ENCODE measurements at places on chromosomes 7 and 10.

DNA sequence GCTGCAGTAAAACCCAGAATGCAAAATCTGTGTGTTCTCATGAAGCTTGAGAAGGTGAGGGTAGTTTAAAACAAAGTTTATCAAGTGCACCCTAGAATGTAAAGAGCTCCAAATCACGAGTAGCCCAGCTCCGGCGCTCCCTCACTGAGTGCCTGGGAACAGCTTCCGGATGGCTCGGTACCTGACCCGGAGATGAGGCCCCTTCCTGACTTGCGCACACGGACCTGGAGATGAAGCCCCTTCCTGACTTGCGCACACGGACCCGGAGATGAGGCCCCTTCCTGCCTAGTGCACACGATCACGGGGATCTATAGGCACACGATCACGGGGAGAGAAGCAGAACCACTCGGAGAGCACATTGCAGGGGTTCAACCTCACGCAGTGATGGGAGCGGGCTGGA, 322.1 kb upstream of the RNF32 start:
- no peak for ATAC-seq

GRCh38 chr7:44678471-44679179, 70.0 kb upstream of the ZMIZ2 start:
- peak; percentile 85 for ATAC-seq

GRCh38 chr10:46555366-46555712, 1.1 kb downstream of the GPRIN2 start:
- no peak for ATAC-seq

- no peak for ATAC-seq
These were observed 93.7 kb upstream of the HECTD2 start for GRCh38 chr10:91316486-91316885.

DNA sequence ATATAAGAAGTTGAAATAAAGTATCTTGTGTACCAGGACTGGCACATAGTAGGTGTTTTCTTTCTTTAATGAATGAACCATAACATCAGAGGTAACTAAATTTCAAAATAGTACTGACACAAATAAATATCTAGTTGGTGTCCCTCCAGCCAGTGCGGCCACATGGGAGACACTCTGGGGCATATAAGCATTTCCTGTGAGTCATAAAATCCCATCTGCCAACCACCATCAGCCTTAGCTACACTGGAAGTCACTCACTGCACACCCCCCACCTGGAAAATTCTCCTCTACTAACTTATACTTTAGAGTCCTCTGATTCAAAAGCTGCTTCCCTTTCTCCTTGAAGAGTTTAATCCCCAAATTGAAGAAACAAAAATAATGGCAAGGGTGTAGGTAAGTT, 32.5 kb downstream of the DYDC1 start:
- no peak for ATAC-seq

- ATAC-seq = no peak
These were observed 1.3 kb upstream of the CUEDC2 start for GRCh38 chr10:102433619-102434046.

DNA sequence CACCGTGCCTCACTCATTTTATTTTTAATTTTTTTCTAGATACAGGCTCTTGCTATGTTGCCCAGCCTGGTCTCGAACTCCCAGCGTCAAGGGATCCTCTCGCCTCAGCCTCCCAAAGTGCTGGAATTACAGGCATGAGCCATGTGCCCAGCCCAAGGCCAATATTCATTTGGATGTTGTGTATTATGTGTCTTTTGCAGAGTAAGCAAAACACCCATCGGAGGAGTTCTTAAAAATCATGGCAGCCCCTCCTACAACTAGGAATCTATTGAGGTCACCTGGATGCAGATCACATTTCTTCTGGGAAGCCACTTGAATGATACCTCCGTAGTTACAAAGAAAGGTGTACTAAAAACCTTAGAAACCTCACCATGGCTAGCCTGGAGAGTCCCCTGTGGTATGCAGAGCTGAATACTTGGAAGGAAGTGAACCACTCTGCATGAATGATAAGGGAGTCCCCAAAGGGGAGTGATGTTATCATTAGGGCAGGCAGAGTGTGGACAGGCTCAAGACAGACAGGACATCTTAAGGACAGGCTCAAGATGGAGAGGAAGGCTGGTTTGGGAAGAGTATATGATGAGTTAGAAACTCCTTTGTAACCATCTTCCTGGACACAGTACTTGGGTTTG, 185.7 kb downstream of the TAX1BP1 start:
- ATAC-seq = no peak

DNA sequence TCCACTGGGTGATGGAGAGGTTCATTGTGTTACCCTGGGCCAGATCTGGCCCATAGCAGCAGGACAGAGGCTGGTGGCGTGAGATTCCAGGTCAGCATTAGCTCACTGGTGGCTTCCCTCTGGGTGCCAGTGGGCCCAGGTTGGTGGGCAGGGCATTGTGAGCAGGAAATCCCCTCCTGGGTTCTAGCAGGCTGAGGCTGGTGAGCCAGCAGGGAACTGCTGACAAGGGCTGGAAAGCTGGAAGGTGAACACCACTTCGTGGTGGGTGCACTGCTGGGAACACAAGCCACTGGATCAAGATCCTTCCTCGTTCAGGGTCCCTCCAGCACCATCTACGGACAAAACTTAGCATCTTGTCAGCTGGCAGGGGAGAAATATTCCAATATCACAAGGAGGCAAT, 259.2 kb upstream of the FZD1 start:
- ATAC-seq = no peak

- peak; percentile 52 for ATAC-seq
These were observed 30.1 kb downstream of the TNS3 start for GRCh38 chr7:47551668-47552440.

DNA sequence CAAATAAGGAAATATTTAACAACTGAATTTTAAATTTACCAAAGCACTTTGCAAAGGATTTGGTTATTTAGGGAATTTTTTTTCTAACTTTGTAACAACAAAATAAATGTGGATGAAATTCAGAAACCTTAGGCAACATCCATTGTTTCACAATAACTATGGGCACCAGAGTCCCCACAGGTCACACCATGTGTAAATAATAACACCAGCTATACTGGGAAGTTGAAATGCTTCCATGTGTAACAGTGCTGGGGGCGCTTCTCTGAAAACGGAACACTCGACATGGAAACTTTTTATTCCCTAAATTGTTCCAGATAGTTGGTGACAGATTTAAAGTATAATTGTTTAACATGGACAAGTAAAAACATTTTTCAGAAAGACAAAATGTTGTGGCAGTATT, 818.6 kb downstream of the TNS3 start:
- ATAC-seq = no peak

- peak; percentile 100 for ATAC-seq
These were observed 29.8 kb downstream of the PLAU start for GRCh38 chr10:73940634-73941221.

DNA sequence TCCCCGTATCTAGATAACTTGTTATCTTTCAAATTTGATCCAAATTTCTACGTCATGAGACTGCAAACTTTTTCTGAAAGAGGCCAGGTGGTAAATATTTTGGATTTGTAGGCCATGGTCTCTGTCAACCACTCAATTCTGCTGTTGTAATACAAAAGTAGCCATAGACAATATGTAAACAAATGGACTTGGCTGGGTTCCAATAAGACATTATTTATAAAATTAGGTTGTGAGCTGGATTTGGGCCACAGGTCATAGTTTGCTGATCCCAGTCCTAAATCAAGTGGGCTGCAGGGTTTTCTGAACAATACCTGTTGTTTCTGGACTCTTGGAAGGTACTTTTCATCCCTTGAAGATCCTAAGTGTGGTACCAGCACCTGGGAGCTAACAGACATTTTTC, 1178.0 kb downstream of the SORCS1 start:
- no peak for ATAC-seq

DNA sequence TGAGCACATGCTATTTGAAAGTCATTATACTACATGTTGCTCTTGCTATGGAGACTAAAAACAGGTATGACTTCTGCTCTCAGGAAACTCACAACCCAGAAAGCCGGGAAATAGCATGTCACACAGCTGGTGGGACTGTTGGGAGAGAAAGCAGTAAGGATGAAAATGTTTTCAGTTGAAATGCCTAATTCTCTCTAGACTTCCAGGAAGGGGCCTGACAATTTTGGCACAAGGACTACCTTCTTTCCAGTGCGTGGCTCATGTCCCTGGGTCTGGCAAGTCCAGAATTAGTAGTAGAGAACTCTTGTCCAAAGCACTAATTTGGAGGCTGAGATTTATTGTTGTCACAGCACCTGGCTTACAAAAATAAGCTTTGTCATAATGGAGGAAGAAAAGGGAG, 567.6 kb downstream of the LRMDA start:
- no peak for ATAC-seq

GRCh38 chr7:148983200-148984146, 44.8 kb downstream of the PDIA4 start:
- peak; percentile 78 for ATAC-seq

DNA sequence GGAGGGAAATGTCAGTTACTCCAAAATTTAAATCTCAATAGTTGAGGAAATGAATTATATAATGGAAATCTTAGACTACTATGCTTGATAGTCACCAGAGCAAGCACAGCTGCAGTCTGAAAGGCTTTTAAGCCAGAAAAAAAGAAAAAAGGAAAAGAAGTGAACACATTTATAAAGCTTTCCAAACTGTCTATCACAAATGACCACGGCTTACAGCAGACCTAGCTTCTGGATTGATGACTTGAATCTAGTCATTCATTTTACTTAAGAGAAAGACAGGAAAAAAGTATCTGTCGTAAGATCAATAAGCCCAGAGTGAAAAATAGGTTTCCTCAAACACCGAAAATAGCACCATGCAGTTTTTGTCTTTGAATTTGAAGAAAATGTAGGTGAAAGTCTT, 67.9 kb upstream of the OGDHL start:
- ATAC-seq = no peak

- ATAC-seq = no peak
These were observed 166.3 kb downstream of the GRID1 start for GRCh38 chr10:86200269-86200668.

DNA sequence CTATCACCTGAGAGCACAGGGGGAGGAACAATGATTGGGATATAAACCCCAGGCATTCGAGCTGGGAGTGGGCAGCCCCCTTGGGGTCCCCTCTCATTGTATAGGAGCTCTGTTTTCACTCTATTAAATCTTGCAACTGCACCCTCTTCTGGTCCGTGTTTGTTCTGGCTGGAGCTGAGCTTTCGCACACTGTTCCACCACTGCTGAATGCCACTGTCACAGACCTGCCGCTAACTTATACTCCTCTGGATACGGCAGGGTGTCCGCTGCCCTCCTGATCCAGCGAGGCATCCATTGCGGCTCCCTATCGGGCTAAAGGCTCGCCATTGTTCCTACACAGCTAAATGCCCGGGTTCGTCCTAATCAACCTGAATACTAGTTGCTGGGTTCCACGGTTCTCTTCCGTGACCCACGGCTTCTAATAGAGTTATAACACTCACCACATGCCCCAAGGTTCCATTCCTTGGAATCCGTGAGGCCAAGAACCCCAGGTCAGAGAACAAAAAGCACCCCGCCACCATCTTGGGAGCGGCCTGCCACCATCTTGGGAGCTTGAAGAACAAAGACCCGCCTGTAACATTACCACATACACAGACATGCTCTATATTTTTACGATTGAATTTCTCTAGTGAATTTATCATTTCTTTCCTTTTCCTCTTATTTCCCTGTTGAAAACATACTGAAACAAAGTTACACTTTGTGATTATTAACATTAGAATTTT, 9.0 kb downstream of the ZWINT start:
- no peak for ATAC-seq

DNA sequence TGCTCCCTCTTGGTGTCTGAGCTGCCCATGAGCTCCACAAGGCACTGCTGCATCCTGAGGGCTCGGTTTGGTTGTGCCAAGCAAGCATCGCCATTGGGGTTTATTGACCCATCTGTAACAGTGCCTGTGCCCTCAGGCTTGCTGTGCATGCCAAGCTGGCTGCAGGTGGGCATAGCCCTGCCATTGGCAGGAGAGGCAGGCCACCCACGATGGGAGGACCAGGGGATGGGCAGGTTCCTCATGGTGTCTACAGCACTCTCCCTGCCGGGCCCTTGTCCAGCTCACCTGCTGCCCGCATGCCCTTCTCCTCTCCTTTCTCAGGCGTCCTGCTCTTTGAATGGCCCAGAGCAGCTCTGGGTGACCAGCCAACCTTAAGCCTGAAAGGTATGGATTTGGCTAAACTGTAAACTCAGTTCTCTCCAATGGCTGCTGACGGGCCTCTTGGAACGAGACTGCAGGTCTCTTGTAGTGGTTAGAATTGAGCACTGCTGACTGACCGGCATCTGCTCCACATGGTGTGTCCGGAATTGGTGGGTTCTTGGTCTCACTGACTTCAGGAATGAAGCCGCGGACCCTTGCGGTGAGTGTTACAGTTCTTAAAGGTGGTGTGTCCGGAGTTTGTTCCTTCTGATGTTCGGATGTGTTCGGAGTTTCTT, 17.6 kb downstream of the AKR1E2 start:
- ATAC-seq = no peak

- no peak for ATAC-seq
These were observed 38.1 kb upstream of the ANTXRL start for GRCh38 chr10:46248651-46249146.
